Omental fat pad (tissue), 4 donors: ENCODE measurements at places on chromosomes 7 and 10. TPM values are rescaled to one million over a fixed set of nuclear protein-coding genes. Genes with fewer than 3 reads are reported as not detected.

GRCh38 chr7:131970602-131971001 is 414.2 kb upstream of the PODXL start:
- no peak for DNase-seq

DNA sequence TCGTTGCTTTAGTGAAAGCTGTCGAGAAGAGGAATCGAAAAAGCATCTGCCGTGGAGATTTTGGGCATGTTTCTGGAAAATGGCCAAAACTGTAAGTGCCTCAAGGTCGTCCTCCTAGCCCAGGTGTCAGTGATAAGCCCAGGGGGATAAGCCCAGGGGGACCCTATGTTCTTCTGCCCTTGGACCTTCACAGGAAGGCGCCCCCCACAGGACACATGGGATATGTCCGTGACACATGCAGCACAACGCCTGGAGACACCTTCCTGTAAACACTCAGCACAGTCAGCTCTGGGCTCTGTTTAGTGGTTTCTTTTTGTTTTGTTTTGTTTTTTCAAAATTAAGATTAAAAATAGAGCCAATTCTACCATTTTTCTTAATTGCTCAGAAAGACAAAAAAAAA is 272.7 kb downstream of the KLF6 start:
- no peak for DNase-seq

The CCDC6 gene
- 24.7 TPM for total RNA-seq

The CPA1 gene
- 2.3 TPM for total RNA-seq

The PTF1A gene
- not detected for total RNA-seq

The SDK1 gene
- 14.7 TPM for total RNA-seq

The PNLIPRP1 gene
- total RNA-seq: not detected

DNA sequence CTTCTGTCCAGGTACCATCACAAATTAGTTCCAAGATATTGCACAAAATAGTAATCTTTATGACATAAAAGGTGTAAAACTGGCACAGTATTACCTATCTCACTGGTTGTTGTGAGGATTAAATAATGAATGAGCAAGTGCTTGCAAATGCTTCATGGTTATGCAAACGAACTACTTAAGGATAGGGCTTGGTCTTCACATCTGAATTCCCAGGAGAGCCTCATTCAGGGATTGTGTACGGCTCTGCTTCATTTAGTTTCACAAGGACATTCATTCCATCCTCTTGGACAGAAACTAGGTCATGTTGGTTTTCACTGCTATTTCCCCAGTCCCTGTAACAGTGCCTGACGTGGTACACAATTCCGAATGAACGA is 12.1 kb downstream of the ABCA13 start:
- no peak for DNase-seq

- DNase-seq: no peak
Measured at GRCh38 chr10:95266674-95267095, 24.1 kb downstream of the PDLIM1 start.

DNA sequence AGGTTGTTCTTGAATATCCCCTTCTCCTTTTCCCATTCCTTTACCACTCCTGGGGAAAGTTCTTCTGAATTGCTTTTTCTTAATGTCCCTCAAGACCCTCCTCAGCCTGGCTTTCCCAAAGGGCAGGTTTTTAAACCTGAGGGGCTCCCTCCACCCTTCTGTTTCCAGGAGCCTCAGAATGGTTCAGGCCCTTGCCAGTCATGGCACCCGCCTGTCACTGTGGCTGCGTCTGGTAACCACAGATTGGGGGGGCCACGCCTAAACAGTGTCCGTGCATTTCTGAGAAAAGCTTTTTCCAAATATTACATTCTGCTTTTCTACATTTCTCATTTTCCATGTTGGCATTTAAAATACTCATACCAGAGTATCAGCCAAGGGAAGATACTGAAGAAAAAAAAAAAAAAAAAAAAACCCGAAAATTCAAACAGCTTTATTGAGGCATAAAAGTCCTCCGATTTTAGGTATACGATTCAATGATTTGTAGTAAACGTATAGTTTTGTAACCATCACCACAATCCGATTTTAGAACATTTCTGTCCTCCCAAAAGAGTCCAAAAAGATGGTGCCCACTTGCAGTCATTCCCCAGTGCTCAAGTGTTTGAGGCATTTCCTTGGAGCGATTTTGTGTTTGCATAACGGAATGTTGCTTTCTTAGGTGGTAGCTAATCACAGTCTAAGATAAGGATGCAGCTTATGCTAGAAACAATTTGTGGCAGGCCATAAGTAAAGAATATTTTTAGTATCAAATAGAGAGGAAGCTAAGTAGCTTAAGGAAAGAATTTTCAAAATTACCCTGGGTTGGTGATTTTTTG is 22.1 kb downstream of the HKDC1 start:
- no peak for DNase-seq

The CUZD1 gene
- 0.50 TPM for total RNA-seq

GRCh38 chr7:75842836-75843446 is 29.3 kb upstream of the CCL24 start:
- DNase-seq: no peak

GRCh38 chr10:78286186-78286585 is 252.5 kb downstream of the RPS24 start:
- DNase-seq: no peak

- DNase-seq: no peak
Measured at GRCh38 chr7:108537229-108537628, 11.3 kb upstream of the PNPLA8 start.

DNA sequence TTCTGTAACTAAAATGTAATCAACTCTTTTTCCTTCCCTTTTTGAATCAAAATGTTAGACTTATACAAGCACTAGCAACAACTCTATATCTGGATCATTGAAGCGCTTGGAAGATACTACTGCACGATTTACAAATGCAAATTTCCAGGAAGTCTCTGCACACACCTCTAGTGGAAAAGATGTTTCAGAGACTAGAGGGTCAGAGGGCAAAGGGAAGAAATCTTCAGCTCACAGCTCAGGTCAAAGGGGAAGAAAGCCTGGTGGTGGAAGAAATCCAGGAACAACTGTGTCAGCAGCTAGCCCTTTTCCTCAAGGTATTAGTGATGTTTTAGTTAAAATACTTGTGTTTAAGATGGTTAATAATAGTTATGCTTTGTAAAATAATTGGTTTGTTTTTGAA is 136.4 kb downstream of the MLLT10 start:
- DNase-seq: no peak

- no peak for DNase-seq
Measured at GRCh38 chr10:97683556-97684367, 3.3 kb downstream of the AVPI1 start.

DNA sequence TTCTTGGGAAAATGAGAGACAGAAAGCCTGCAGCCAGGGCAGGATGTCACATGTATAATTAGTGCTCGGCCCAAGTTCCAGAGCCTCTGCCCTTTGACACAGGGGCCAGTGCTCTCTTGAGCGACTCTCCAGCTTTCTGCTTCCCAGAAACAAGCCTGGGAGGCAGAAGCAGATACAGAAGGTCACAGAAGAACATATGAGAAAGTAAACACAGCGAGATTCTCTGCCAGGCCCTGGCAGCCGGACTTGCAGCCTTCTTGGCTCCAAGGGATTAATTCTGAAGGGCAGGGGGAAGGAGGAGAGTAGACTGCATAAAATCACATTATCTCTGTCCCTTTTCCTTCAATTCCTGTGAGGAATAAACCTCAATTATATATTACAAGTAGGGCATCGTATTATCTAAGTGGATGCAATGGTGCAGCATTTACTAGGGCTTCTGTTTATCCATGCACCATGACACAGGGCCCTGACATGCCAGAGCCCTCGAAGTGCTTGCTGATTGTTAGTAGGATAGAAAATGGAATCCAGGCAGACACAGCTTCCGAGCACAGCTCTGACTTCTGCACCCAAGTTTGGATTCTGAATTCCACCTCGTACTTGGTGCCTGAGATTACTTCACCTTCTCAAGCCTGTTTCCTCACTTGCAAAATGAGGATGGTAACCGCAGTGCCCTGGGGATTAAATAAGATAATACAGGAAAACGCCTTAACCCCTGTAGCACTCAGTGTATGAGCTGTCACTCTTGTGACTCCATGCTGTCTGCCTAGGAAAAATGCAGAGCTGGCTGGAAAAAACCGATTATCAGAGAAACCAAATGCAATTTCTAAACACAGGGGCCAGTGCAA is 536.5 kb downstream of the TNS3 start:
- no peak for DNase-seq

DNA sequence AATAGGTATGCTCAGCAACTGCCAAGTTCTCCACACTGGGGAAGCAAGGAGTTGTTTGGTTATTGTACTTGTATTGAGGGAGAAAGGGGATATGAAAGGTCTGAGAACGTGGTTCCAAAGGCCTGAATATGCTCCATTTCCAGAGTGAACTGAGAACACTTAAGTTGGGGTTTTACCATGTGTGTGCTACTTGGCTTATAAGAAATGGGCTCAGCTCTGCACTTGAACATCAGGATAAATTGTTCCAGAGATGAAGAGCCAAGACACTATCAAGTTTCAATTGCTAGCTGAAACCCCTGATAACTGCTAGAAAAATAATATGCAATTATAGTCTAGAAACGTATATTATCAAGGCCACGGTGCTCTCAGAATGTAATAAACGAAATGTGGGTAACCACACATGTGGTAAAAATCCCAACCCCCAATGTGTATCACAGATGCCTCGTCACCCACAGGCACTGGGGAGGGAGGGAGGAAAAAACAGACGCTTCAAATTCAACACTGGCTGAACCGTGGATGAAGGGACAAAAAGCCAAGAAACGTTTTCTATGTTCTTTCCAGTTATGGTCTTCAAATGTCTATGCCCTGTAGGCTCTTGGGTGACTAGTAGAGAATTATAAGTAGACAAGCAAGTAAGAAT is 16.3 kb downstream of the ELMO1 start:
- DNase-seq: no peak

The MRC1 gene
- 138 TPM for total RNA-seq

DNA sequence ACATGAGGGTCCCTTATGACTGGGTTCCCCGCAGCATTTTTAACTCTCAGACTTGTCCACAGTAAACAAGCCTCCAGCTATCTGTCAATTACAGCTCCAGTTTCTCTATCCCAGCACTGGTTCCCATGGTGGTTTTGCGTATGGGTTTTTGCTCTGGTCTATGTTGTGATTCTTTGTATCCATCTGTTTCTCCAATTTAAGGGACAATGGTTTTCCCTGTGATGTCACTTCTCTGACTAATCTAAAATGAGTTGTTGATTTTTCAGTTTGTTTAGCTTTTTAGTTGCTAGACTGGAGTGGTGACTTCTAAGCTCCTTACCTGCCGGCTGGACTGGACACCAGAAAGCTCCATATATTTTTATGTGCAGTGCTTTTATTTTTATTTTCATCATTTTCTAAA is 303.7 kb downstream of the INHBA start:
- DNase-seq: no peak

The PTPRN2 gene
- 2.8 TPM for total RNA-seq

DNA sequence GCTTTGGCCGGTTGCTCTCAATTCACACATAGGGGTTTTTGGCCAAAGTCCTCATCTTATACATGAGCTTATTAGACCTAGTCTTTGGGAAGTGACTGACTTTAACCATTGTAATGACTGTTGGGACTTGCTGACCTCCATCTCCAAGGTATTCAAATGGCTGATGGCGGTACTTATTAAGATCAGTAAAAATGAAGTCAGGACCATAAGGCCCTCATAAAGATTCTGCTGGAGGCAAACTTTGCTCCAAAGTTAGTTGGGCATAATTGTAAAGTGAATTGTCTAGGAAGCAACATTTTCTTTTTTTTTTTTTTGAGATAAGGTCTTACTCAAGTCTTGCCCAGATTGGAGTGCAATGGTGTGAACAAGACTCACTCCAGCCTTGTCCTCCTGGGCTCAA is 76.3 kb upstream of the MKLN1 start:
- no peak for DNase-seq
